Suppressor macrophage treated with lipopolysaccharide for 1 hour (primary cell): ENCODE measurements at places on chromosomes 2 and 18.

DNA sequence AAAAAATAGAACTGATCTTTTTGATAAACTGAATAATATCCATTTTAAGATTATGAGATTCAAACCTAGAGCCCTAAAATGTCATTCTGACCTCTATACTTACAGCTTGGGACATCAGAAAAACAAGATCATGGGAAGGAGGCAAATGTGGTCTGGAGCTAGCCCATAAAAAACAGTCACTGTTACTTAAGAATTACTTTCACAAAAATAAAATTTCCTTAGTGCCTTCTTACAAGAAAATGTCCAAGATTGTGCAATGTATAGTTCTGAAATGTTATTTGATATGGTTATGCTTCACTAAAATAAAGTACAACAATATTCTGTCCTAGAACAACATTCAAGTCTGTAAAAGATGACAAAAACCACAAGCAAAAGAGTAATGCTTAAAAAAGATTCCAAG, 247.6 kb downstream of the DYM start:
- DNase-seq, result peak; percentile 89

- no peak for DNase-seq
These were observed 166.9 kb downstream of the PRPF40A start for GRCh38 chr2:152550386-152550785.

DNA sequence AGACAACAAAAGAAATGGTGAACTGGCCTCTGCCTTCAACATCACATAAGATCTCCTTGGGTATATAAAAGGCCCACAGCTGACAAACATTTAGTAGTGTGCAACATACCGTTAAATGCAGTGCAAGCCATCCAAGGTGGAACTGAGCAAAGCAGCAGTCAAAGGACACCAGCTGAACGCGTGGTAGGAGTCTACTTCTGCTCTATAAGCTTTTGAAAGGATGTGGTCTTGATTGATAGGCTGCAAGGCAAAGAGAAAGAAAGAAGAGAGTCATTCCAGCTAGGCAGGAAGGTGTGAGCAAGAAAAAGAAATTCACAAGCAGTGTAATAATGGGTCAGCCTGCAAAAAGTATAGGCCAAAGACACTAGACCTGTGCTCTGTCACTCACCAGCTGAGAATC, 356.3 kb downstream of the SATB2 start:
- no peak for DNase-seq

- peak; percentile 30 for DNase-seq
These were observed 1.8 kb upstream of the CCDC68 start for GRCh38 chr18:54961016-54961423.

GRCh38 chr2:222538535-222538934, 114.2 kb downstream of the SGPP2 start:
- DNase-seq, result no peak

DNA sequence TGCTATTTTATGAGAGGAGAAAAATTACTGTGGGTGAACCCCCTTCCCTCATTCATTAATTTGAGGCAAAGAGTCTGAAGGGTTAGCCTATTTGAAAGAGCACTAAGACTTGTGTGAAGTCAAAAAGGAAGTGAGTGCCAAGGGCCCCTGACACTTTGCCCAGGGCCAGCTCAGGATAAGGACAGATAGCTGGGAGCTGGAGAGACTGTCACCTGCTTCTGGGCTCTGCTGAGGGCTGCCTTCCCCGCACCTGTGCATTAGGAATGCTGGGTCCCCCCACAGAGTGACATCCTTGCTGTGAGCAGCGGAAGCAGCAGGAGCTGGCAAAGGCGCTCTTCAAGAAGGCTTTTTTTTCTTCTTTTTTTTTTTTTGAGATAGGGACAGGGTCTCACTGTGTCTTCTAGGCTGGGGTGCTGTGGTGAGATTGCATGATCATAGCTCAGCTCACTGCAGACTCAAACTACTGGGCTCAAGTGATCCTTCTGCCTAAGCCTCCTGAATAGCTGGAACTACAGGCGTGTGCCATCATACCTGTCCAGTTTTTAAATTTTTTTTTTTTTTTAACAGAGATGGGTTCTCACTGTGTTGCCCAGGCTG, 148.3 kb downstream of the AQP4 start:
- no peak for DNase-seq

DNA sequence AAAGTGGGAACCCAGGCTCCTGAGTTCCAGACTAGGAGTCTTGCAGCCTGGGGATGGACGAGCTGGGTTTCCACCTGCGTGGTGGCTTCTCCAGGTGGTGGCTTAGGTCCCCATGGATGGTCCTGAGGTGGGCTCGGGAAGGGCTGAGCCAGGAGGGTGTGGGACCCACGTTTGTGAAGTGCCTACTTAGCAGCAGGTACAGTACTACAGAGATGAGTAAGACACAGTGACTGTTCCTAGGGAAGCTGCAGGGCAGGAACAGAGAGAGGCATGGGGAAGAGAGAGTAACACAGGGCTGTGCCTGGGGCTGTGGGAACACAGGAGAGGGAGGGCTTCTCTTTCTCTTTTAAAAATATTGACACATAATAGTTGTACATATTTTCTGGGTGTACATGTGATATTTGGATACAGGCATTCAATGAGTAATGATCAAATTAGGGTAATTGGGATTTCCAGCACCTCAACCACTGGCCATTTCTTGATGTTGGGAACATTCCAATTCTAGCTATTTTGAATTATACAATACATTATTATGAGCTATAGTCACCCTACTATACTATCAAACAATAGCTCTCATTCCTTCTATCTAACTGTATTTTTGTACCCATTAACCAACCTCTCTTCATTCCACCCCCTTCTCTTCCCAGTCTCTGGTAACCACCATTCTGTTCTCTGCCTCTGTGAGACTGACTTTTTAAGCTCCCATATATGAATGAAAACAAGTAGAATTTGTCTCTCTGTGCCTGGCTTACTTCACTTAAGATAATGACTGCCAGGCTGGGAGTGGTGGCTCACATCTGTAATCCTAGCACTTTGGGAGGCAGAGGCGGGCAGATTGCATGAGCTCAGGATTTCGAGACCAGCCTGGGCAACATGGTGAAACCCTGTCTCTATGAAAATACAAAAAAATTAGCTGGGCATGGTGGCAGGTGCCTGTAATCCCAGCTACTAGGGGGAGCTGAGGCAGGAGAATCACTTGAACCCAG, 15.0 kb downstream of the TOGARAM2 start:
- no peak for DNase-seq

DNA sequence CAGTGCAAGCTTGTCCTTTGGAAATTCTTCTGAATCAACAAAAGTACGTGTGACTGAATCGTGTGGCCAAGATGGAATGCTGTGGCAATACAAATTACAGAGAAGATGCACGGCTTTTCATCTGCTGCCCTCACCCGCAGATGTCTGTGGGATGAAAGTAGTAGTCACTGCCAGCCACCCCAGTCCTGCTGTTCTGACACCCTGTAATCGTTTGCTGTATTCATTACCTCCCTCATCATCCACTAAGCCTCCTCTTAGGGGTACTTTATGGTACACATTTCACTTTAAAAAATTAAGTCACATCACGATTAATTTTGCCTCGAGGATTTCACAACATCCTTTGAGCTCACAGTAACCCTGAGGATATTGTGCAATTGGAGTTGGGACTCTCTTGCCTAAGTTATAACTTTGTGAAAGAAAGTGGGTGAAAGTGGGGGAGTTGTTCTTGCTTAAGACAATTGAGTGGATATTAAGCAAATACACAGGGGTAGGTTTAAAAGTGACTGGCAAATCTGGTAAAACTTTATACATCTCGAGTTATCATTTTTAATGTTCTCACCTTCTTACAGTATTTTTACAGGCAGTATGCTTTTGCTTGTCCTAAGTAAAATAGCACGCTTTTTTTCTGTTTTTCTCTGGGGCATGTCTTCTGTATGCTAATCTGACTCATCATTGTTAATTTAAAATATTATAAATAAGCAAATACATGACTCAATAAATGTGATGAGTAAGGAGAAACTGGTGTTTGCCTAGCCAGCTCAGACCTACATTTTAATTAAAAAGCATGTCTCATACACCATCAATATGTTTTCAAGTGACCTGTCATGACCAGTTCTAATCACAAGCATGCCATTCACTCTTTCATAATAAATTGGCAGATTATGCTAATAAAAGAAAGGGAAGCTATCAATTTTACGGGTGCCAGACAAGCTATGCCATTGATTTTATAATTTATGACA, 680.9 kb downstream of the IRS1 start:
- peak; percentile 92 for DNase-seq

GRCh38 chr2:205764270-205764746, 82.0 kb downstream of the NRP2 start:
- no peak for DNase-seq

GRCh38 chr2:16487686-16488085, 177.9 kb downstream of the CYRIA start:
- peak; percentile 50 for DNase-seq

DNA sequence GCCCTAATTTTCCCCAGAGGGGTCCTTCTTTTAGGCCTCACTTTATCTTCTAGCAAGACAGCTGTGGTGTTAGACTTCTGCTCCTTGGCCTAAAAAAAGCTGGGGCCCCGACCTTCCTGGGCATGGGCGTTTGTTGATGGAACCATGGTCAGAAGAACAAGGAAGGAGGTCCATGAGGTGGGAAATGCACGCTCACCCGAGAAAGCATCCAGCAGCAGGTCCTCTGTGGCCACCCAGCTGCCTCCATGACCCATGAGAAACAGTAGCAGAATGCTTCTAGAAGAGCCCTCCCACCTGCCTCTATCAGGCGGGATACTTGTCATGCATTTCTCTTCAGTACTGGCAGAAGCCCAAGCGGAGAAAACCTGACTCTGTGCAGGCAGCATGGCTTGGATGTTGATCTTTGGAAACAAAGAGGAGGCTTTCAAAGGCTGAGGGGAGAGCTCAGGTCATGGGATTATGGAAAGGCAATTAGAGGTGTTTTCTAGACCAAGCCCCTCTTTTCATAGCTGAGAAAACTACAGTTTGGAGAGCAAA, 249.1 kb downstream of the FAM210A start:
- no peak for DNase-seq

DNA sequence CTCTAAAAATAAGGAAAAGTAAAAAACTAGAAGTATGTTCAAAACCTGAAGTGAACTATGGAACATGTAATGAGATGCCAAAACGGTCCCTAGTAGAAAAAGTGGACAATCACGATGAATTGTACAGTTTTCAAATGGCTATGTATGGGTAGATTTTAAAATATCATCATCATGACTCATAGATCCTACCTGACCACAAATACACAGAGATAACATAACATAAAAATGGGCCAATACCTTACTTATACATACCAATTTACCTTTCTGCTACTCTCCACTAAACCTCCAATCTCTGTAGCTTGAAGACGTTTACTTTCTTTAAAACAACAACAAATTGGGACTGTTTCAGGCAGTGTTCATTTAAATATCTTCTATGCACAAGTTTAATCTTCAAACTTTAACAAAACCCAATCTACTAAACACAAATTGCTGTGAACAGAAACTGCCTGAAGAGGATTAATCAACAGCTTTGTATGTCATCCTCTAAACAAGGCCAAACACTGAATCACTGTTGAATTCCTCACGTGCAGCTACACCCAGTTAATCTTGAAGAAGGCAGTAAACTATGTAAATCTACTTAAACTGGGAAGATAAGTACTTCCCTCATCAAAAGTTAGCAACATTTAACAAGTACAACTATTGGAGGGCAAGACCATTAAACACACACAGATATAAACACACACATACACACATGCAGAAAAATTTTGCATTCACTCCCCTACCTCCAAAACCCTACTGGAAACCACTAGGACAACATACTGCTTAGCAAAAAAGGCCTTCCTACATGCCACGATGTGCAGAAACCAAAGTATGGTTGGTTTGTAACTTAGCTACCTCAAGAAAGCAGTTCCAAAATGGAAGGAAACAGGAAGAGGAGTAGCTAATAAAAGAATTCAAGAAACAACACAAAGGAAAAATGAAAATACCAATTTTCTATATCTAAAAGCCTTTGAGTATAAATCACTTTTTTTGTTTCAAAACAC, 90.3 kb downstream of the RBMS1 start:
- peak; percentile 70 for DNase-seq

DNA sequence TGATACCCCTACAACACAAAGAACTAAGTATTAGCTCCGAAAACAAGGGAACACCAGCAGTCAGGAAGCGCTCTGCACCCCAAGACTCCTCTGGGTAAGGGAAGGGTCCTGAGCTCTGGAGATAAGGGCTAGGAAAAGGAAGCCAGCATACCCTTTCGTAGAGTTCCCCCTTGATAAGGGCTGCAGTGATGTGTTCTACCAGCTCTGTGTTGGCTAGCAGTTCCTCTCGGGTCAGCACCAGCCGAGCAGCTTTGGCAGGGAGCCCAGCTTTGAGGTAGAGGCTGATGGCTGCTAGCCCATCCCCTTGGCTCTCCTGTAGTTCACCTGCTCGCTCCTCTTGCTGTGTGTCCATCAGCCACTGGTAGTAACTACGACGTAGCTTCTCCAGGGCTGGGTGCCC, 18.9 kb downstream of the KRTCAP3 start:
- no peak for DNase-seq

DNA sequence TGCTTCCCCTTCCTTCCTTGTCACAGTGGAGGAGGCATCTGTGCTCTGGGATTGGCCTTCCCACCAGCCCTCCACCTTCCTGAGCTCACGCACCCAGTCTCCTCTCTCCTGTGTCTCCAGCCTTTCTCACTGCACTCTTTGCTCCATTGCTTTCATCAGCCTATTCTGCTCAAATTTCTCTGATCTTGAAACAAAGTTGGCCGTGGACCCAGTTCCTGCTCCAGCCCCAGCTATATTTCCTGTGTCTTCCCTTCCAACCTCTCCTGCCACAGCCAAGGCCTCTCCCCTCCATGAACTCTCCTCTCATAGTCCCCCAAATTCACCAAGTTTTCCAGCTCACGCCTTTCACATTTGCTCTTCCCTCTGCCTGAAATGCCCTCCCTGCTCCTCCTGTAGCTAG, 226.6 kb upstream of the AGAP1 start:
- DNase-seq, result no peak

DNA sequence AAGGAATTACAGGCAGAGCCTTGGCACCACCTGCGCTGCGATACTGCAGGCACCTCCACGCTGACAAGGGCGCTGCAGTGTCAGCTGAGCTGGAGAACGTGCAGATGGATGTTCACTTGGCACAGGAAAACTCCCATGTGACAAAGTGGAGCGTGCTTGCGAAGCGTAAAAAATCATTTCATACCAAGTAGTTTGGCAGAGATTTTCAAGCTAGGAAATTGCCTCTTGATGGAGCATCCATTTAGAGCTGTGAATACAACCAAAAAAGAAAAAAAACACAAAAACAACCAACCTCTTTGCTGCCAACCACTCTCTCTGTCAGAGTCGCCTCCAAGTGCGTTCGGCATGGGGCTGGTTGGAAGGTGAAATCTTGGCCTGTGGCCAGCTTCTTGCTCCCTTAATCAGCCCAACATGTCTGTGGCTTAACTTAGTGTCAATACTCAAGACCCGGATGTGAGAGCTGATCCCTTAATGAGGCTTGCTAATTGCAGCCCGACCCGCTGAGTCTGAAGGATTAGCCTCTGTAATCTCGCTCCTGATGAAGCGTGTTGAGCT, 38.1 kb downstream of the ACOXL start:
- DNase-seq, result no peak

- no peak for DNase-seq
These were observed 59.6 kb downstream of the ZNF516 start for GRCh38 chr18:76435316-76435989.

GRCh38 chr2:96233436-96233835, 24.8 kb upstream of the STARD7 start:
- DNase-seq, result no peak
